ENCODE measurements at places on chromosomes 5 and 9.
A peak's percentile ranks its signal among the peaks of the same experiment; 100 is the strongest.

DNA sequence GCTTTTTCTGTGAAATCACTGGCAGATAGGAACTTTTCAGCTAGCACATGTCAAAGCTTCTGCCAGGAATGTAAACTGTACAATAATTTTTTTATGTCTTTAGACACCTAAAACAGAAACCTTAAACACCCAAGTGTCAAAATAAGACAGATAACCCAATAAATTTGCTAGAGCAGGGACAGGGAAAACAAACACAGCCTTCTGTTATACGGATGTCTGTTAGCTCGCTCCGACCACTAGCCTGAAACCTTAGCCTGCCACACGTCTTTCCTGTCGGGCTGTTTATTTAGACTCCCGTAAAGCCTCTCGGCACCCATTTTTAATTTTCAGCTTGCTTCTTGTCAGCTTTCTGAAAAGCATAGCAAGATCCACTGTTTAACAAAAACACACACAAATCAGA, 355.4 kb upstream of the SLC24A2 start:
- DNase-seq = no peak

GRCh38 chr9:99678566-99678965, 143.1 kb upstream of the NR4A3 start:
- no peak for DNase-seq

GRCh38 chr9:33182519-33182918, 15.4 kb upstream of the B4GALT1 start:
- DNase-seq = no peak

DNA sequence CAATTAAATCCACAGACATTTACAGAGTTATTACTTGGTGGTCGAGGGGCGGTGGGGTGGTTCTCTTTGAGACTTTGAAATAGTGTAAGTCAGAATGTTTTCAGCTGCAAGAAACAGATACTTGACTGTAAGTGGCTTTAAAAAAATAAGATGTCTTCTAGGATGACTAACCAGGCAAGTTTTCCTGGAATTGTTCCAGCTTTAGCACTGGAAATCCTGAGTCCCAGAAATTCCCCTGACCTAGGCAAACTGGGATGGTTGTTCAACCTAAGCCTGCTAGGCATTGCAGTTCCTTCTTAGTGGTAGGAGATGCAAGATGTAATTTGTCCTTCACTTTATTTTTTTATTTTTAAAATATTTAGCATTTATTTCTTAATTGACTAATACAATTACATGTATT, 169.5 kb upstream of the POC5 start:
- DNase-seq = no peak

GRCh38 chr5:101904736-101905135, 391.3 kb downstream of the SLCO4C1 start:
- DNase-seq = no peak

GRCh38 chr9:109086221-109086620, 33.5 kb downstream of the TMEM245 start:
- no peak for DNase-seq

DNA sequence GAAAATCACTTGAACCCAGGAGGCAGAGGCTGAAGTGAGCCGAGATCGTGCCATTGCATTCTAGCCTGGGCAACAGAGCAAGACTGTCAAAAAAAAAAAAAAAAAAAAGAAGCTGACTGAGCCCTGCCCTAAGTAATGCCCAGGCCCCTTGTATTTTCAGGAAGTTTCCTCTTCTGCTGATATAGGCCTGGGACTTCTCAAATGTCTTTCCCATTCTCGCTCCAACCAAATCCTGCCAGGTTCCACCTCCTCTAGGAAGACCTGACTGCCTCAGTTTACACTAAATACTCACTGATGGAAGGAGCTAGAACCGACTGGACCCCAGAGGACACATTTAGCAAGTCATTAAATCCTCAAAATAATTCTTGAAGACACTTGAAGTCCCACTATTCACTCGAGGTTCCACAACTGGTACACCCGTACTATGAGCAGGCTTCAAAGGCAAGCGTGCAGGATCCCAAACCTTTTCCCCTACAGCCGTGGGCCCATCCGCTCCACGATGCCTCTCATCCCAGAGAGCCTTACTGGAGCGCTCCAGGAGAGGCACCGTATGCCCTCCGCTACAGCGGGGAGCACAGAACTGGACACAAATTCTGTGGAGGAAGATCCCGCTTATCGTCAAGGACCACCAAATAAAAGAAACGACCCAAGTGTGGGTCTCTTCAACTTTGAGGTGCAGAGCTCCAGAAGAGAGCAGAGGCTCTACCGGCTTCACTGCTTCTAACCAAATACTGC, 676 bp downstream of the NOL6 start:
- no peak for DNase-seq

DNA sequence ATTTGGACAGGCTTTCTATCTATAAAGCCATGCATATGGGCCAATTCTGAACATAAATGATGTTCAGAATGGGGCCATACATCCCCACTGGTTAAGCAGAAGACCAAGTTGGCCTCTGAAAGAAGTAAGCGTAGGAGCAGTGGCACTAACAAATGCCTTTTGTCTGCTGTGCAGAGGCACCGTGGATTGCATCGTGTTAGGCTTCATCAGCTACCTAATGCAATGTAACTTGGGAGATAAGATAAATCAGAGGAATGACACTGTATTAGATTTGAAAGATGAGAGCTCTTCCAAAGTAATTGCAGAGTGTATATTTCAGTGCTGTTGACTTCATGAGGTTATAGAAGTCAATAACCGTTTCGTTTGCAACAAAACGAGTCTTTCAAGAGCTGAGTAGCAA, 148.1 kb downstream of the PARP8 start:
- no peak for DNase-seq

GRCh38 chr9:19342947-19343346, 37.1 kb downstream of the RPS6 start:
- no peak for DNase-seq

- DNase-seq = no peak
Measured at GRCh38 chr9:93827545-93828330, 127.4 kb downstream of the BARX1 start.

GRCh38 chr5:160742446-160742845, 109.6 kb downstream of the ATP10B start:
- no peak for DNase-seq

DNA sequence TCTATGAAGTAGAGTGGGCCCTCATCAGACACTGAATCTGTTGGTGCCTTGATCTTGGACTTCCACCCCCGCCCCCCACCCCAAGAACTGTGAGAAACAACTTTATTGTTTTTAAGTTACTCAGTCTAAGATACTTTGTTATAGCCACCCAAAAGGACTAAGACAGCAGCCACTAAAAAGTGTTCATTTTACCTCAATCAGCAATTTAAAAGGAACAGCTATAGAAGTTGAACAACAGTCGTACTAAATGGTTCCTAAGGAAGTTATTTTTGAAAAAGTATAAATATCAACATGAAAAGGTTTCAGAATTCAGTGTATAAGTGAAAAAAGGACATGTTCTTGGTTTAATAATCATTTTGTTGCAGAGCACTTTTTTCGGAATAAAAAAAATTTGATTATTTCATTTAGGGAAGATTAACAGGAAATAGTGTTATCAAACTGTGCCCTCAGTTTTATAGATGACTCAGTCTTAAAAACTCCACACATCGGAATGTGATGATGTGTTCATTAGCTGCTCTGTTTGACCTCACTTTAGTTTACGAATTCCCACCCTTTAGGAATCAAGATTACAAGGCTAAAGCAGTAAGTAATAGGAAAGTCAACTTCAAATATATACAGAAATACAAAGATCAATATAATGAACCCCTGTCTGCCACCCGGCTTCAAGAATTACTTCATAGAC, 71.2 kb downstream of the MTAP start:
- DNase-seq = no peak

- no peak for DNase-seq
Measured at GRCh38 chr9:108582726-108583125, 273.1 kb downstream of the ACTL7B start.

DNA sequence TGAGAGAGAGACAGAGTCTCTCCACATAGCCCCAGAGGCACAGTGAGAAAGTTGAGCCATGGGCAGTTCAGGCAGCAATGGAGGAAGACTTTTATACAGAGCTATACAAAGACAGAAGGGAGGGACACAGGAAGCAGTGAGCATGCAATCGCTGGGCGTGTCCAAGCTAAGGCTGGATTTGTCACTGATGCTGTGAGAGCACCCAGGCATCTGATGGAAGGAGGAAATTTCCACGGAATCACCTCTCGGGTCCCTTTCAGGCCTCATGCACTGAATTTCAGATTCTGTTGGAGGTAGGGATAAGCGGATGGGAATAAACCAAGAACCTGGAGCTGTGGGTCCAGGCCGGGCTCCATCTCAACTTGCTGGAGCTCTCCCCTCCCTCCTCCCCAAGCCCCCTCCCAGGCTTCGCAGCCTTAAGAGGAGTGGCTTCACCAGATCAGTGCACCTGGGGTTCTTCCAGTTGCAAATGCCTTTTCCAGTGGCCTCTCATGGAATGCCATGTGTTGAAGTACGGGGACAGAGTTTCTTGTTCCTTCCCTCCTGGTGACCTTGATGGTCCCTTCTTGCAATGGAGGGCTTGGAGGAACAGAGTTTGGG, 114.8 kb upstream of the ALDH1B1 start:
- DNase-seq = no peak

DNA sequence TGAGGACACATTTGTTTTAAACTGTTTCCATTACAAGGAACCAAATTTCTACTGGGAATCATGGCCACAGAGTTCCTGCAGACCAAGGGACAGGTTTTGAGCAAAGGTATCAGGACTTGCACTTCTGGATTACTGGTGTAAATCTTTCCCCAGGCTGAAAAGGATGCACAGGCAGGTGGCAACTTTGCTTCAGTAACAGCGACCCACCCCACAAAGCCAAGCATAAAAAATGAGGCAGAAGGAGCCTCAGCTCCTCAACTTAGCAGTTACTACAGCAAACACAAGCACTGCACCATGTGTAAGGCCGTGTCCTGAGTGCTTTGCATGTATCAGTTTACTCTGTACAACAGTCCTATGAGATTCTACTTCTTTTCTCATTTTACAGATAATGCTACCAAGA, 251.9 kb downstream of the EBF1 start:
- no peak for DNase-seq

DNA sequence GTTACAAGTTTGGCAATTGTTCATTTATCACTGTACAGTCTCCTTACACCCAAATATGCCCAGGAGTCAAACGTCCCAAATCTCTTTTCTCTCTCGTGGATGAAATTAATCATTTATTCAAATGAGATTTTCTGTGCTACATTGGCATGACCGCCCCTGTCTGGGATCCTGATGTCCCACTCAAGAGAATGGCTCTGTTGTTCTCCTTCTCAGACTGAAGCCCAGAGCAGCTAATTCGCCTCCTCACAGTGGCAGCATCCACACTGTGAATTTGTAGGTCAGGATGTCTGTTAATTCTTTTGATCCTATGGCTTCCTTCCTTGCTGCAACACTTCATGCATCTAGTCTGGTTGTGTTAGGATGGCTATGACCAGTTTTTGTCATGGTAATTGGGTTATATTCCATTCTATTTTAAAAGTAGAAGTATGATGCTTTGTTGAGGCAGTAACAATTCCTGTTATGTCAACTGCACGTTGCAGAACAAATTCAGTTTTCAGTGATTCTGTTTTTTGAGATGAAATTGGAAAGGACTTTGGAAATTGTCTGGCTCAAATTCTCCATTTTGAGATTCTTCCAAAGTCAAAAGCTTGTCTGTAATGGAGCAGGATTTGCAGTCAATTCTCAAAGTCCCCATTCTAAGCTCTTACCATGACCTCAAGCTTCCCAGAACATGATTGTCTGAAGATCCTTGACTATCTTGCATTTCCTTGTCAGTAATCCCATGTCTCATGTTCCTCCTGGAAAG, 141.5 kb upstream of the GAS1 start:
- DNase-seq = no peak

- DNase-seq = peak; percentile 5
Measured at GRCh38 chr9:89923961-89924504, 319.2 kb downstream of the GADD45G start.

DNA sequence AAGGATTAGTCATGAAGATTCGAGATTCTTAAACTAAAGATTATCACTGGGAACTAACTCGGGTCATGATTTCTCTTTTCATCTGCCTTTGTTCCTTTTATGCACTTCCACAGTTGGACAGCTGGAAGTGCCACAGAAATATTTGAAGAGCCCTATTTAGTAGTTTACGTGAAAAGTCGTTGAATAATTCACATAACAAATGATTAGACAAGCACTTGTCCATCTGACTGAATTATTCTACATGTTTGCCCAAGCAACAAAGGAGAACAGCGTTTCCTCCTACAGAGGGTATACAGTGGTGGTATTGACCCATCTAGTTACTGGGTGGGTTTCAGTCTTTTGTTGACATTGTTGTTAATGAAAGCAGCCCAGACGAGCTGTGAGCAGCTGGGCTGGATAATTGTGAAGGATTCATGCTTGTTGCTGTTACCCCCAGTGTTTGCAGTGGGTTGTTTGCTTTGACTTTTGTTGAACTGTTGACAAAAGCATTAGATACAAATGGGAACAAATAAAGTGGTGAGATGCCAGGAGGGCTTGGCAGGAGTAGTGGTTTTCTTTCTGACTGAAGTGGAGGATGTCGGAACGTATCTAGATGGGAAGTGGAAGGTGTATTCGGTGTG, 96.2 kb downstream of the TLE4 start:
- DNase-seq = no peak

DNA sequence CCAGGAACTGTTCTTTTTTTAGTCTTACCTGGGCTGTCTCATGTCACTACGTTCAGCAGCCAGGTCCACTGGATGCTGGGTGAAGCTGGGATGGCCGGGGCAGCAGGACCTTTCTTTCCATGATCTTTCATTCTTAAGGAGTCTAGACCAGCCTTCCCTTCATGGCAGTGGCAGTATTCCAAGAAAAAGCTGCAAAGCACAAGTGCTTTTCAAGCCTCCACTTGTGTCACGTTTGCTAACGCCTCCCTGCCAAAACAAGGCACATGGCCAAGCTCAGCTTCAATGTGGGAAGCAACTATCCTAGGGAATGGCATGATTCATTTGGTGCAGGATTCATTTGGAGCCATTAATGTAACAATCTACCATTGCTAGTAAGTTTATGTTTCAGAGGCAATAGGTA, 94.8 kb downstream of the RCL1 start:
- no peak for DNase-seq

DNA sequence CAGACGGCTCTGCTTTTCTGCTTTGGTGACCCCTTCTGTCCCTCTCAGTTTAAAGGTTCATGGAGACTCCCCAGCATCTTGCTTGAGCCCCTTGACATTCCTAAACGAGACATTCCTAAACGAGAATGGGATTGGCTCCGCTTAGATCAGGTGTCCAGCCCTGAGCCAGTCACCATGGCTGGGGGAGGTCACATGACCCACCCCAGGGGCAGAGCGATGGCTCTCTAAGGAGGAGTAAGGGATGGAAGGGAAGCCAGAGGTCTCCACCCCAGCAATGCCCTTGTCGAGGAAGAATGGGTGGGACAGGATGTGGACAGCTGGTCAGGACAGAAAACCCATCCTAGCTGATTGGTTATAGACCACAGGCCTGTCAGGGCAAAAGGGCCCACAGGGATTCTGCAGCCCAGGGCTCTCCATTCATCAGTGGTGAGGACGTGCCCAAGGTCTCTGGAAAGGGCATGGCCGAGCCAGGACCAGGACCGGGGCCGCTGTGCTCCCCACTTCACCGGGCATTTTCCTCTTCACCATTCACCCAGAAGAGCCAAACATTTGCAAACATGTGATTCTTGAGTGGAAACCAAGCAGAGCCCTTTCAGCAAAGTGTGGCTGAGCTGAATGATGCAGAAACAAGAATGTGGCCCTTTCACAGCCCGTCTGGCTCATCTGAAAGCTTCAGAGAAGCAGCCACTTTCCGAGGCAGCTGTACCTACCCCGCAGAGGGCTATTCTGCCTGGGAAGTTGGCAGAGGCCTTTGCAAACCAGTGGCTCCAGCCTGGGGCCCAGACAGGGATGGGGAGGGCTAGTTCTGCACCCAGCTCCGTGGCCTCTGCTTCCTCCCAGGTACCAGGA, 19.8 kb upstream of the AIF1L start:
- no peak for DNase-seq
